ENCODE measurements at places on chromosomes 1 and 21. TPM values are rescaled to one million over a fixed set of nuclear protein-coding genes. Genes with fewer than 3 reads are reported as not detected.

PRRX1 gene
- not detected for total RNA-seq

MPZ gene
- not detected for total RNA-seq

ZSWIM5 gene
- 1.6 TPM for total RNA-seq

ADAM30 gene
- total RNA-seq: not detected

BARHL2 gene
- not detected for total RNA-seq

STIL gene
- total RNA-seq: 16.6 TPM

EPS8L3 gene
- not detected for total RNA-seq

FNDC10 gene
- total RNA-seq: 16.9 TPM

SPTA1 gene
- total RNA-seq: not detected

Measured in Caki2 (cell line).